Activated T-helper 2 cell treated with anti-CD3 and anti-CD28 coated beads, Interferon-gamma antibody, Interleukin-2, Interleukin-4, amounts not matched to agents 10 μg/mL and 5 μg/mL and 100 μg/mL, durations not matched to agents 14 hours and 24 hours and 36 hours (primary cell): ENCODE measurements at places on chromosomes 4 and X. TPM values are rescaled to one million over a fixed set of nuclear protein-coding genes. Genes with fewer than 3 reads are reported as not detected.

GRCh38 chr4:169677150-169677748 lies 56.9 kb downstream of the CLCN3 start:
- no peak for DNase-seq

SLC34A2 gene
- not detected in 2 replicates for total RNA-seq

AGTR2 gene
- not detected in 2 replicates for total RNA-seq

GRCh38 chr4:150939530-150939929 lies 75.6 kb downstream of the LRBA start:
- no peak for DNase-seq

MAGEA3 gene
- total RNA-seq, result not detected in 2 replicates

GRCh38 chr4:175374459-175374858 lies 437.6 kb downstream of the GPM6A start:
- DNase-seq, result no peak

DNA sequence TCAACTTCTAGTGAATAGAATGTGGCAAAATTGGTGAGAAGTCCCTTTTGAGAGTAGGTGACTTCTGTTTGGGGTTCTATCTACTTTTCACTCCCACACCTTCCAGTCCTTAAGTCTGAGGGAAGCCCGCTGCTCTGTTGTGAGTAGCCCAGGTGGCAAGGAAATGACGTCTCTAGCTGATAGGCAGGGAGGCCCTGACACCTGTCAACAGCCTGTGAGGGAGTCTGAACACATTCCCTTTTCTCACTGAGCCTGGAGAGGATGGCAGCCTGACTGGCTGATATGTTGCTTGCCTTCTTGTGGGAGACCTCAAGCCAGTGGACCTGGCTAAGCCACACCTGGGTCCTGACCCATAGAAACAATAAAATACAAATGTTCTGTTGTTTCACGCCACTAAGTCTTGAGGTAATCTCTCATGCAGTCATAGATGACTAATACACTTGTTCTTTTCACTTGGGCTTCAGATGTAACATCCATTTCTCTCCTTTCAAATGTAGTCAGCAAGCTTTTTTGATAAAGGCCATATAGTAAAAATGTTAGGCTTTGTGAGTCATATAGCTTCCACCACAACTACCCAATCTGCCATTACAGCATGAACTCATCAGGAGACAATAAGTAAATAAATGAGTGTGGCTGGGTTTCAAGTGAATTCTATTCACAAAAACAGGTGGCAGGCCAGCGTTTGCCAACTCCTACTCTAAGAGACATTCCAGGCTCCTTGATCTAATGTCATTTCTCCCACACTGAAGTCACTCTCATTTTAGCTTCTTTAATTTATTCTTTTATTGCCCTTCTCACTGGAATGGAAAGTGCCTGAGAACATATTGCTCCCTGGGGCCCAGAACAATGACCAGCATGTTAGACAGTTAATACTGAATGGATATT lies 265.1 kb upstream of the MAD2L1 start:
- DNase-seq, result no peak

DNA sequence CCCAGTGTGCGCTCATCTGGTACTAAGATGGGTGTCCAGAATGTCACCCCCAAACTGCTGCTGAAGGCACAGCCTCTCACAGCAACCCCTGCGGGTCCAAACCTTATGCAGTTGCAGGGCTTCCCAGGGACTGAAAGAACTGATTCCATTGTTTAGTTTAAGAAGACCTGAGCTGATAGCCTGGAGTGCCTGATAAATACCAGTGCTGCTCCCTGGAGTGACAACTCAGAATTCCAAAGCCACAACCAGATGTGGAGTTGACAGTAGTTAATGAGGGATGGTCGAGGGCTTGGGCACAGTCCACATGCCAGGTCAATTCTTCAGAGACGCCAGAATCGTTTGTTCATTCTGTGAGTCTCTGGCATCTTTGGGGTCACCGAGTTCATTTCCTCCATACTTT lies 71.2 kb downstream of the LNX1 start:
- no peak for DNase-seq

CYTL1 gene
- total RNA-seq, result not detected in 2 replicates

NEUROG2 gene
- total RNA-seq, result not detected in 2 replicates

ARHGAP36 gene
- total RNA-seq, result not detected in 2 replicates

- DNase-seq, result no peak
Measured at GRCh38 chr4:20172070-20172760, 79.5 kb upstream of the SLIT2 start.

USP17L13 gene
- total RNA-seq, result not detected in 2 replicates

GRCh38 chr4:140861359-140862176 lies 105.4 kb upstream of the TBC1D9 start:
- peak; percentile 11 for DNase-seq

DNA sequence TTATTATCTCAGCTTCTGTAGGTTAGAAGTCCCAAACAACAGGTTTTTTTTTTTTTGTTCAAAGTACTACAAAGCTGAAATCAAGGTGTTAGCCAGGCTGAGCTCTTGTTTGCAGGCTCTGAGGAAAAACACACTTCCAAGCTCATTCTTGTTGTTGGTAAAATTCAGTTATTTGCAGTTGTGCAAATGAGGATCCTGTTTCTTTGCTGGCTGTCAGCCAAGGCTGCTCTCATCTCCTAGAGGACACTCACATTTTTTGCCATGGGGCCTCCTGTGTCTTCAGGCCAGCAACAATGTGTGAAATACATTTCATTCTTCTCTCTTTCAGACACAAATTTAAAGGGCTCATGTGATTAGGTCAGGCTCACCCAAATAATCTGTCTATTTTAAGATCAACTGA lies 60.3 kb upstream of the HSD17B10 start:
- DNase-seq, result no peak

DNA sequence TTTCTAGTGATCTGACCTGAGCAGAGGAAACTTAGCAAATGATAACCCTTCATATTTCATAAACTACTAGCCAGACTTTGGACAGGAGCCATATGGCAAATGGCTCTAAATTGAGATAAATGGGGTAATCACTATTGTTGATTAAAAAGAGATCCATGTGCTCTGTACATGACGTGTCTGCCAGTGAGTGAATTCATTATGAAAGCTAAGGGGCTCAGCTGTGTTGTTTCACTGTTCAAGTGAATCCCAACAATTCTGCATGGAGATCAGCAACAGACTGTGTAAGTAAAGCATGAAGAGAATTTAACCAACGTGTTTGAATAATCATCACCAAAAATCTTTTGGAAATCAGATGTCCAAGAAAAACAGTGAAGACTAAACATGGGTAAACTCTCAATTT lies 9.5 kb upstream of the QRFPR start:
- no peak for DNase-seq

GRCh38 chr4:152235718-152236117 lies 300.2 kb downstream of the FBXW7 start:
- no peak for DNase-seq

- DNase-seq, result no peak
Measured at GRCh38 chrX:46117234-46117633, 428.0 kb downstream of the ZNF674 start.

- DNase-seq, result no peak
Measured at GRCh38 chr4:98648602-98649001, 9.8 kb downstream of the TSPAN5 start.

XAGE1A gene
- total RNA-seq, result not detected in 2 replicates

DSPP gene
- not detected in 2 replicates for total RNA-seq

GRCh38 chr4:88775529-88775928 lies 77.9 kb upstream of the NAP1L5 start:
- no peak for DNase-seq

DNA sequence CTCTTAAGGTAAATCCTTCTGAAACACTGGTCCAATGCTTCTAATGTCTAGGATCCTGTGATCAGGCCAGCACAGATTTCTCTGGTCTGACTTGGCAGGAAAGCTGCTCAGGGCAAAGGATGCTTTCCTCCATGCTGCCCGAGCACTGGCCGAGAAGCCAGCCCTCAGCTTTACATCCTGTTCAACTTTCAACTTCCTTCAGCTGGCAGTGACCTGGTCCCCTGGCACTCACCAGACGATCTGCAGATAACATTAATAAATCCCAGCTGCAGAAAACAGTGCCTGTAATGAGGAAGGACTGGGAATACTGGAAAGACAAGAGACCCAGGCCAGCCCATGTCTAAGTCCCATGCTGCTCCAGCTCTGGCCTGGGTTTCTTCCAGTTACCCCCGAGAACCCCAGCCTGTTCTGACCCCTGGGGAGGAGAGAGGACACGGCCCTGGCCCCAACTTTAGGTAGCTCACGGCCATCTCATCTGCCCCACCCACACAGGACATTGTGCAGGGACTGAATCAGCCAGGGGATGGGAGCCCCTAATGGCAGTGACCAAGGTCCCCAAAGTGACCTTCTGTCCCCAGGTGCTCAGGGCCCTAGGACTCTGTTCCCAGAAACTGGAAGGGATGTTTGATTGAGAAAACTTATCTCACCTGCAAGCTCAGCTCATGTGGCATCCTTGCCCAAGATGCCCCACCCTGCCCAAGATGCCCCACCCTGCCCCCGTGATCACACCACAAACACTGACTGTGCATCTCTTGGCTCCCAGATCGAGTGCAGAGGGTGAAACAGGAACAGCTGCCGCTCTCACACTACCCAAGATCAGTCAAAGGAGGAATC lies 28.0 kb downstream of the JAKMIP1 start:
- DNase-seq, result no peak

GRCh38 chr4:147085781-147086180 lies 140.1 kb upstream of the TTC29 start:
- no peak for DNase-seq

DNA sequence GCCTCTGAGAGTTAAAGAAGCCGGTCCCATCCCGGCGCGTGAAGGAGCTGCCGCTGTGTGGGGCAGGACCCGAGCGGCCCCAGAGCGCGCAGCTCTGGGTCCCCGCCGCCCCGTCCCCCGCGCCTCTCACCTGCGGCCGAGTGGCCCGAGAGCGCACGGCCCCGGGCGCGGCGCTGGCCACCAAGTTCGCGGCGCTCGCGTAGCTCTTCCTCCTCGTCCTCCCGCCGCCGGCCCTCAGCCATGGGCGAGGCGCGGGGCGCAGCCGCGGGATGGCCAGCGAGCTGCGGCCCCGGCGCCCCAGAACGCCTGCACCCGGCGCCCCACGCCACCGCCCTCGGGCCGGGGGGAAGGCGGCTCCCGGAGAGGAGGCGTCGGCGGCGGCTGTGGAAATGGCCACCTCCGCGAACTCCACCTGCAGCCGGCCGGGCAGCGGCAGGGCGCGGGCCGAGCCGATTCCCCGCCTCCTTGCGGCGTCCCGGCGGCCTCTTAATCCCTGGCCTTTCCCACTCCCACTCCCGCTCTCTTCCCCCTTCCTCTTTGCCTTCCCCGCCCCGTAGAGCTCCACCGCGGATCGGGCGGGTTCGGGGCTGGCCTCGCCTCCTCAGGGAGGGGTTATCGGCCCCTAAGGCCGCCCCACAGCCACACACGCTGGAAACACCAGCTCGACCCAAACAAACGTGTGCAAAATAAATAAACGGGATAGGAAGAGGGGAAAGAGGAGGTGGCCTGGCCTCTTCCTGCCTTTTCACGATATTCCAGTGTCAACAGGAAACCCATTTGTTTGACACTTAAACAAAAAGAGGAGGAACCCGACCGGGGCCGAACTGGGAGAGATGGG lies at the start of gene SH3D19:
Gene SH3D19 (minus strand): TSS at position 495 of the 838 bp plus-strand sequence. CDS start 253 bp downstream, at position 242.
- no peak for DNase-seq

DNA sequence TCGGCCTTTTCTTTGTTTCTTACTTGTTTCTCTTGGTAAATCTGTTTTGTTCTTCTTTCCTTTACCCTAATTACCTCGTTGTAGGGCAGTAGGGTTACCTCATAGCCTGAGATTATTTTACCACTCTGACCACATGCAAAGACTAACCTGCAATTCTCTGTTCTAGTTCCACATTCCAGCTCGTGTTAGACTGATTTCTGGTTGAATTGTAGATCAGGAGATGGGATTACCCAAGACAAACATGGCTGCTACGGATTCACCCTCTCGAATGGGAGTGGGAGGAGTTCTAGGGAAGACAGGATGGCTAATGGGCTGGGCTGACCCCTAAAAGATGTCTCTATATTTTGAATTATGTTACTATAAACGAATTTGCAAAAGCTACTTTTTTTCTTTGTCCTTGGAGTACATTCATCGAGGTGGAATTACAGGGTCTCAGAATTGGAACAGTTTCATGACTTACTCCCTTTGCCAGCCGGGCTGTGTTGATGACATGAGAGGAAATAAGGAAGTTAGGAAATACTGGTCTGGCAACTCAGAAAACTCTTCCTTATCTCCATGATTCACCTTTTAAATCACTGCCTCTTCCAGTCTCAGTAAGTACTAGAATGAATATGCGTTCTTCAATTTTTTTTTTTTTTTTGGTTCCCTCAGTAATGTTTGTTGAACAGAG lies 36.7 kb upstream of the FBXW7 start:
- DNase-seq, result no peak

TRIM75 gene
- not detected in 2 replicates for total RNA-seq

FATE1 gene
- total RNA-seq, result not detected in 2 replicates

GPR101 gene
- total RNA-seq, result not detected in 2 replicates

GRCh38 chr4:146514651-146515357 lies 6.9 kb downstream of the SLC10A7 start:
- no peak for DNase-seq

DNA sequence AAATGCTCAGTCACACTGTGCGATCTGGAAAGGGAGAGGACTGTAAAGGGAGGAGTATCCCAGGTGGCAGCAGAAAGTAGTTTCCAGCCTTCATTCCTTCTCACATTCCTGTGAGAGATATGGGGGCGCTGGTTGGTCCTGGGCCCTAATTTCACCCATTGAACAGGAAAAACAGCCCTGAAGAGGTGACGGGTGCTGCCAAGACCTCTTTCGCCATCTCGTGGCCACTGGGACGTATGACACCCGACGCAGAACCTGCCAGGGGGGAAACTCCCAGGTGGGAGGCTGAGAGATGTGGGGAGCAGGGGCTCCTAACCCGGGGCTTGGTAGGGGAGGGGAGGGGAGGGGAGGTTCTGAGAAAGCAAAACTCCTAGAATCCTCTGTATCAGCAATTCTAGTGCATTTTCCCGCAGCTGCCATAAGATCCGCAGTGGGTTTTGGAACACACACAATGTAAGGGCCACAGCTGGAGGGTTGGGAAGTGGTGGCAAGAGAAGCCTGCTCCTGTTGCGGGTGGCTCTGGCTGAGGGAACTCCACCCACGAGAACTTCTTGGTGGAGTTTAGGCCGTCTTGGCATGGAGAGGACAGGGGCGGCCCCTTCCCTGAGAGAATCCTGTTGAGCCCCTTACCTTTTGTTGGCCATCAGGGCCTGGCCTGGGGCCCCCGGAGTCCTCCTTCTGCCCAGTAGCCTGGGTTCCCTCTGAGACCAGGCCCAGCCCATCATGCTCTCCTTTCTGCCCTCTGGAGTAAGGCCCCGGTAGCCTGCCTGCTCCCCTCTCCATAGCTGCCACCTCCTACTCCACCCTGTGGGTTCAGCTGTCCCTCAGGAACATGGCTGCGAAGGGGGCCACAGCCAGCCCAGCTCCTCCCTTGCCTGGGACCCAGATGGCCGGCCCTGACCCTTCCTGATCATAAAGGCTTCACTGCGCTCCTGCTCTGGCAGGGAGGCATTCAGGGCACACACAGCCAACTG lies 134.1 kb downstream of the OR13H1 start:
- peak; percentile 10 for DNase-seq

GRCh38 chr4:27057662-27058061 lies 197.0 kb downstream of the STIM2 start:
- no peak for DNase-seq

- DNase-seq, result no peak
Measured at GRCh38 chrX:111322231-111322855, 52.1 kb upstream of the CAPN6 start.
